Endodermal cell (in vitro differentiated cells): ENCODE measurements at places on chromosomes 4 and X. TPM values are rescaled to one million over a fixed set of nuclear protein-coding genes. Genes with fewer than 3 reads are reported as not detected.

Gene ADH1A
- not detected in 2 replicates for total RNA-seq

Gene GPRASP3
- total RNA-seq, result 7.4 and 8.0 TPM in 2 replicates

Gene TBC1D9
- 18.5 and 22.3 TPM in 2 replicates for total RNA-seq

DNA sequence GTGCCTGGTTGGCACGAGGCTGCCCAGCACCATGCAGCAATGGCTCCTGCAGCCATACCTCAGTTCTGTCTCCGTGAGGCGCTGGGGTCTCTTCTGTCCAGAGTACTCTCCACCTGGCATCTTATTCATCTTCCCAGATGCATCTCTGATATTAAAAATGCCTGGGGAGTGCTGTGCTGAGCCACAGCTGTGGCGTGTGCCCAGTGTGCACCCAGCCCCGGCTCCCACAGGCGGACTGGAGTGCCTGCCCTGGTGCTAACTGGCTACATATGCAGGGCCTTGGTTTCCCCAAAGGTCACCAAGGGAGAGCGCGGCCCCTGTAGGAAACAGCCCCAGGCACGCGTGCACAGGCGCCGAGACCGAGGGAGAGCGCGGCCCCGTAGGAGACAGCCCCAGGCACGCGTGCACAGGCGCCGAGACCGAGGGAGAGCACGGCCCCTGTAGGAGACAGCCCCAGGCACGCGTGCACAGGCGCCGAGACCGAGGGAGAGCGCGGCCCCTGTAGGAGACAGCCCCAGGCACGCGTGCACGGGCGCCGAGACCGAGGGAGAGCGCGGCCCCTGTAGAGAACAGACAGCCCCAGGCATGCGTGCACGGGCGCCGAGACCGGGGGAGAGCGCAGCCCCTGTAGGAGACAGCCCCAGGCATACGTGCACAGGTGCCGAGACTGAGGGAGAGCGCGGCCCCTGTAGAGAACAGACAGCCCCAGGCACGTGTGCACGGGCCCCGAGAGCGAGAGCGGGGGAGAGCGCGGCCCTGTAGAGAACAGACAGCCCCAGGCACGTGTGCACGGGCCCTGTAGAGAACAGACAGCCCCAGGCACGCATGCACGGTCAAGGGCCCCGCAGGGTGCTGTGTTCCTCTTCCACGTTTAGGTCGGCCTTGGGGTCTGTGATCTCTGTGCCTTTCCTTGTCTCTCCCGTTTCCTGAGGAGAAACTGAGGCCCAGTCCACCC, 14.5 kb downstream of the TMEM175 start:
- peak; percentile 42 for DNase-seq

Gene TCEAL2
- total RNA-seq, result 3.5 and 4.5 TPM in 2 replicates

- no peak for DNase-seq
Observed at GRCh38 chr4:78764498-78764961, 11.6 kb upstream of the BMP2K start.

Gene NPY5R
- total RNA-seq, result 3.2 to 5.1 TPM (median 4.6 TPM) in 3 replicates

Gene CSAG1
- not detected in 2 replicates for total RNA-seq

Gene RHOXF1
- 0.37 TPM in 1 of 2 replicates, not detected in the other for total RNA-seq

Gene DRD5
- total RNA-seq, result 0.11 and 0.20 TPM in 2 replicates

Gene SYN1
- 4.9 and 7.3 TPM in 2 replicates for total RNA-seq

Gene MAGEC1
- total RNA-seq, result not detected in 3 replicates

DNA sequence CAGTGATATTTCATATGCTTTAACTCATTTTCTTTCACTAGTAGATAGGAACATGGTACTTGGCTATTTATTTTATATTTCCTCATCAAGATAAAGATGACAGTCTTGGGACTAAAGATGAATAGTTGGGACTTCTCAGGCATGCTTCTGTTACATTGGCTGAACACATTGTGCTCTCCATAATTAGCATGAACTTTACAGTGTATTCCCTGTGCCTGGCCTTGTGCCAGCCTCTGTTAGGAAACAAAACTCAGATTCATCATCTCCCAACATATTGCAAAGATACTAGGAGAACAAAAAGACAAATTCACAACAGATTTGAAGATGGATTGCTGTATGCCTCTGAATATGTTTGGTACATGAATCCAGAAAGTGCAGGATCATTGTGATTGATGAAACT, 26.4 kb downstream of the GRIA2 start:
- no peak for DNase-seq

GRCh38 chr4:113869743-113870375, 108.3 kb upstream of the CAMK2D start:
- DNase-seq, result no peak

DNA sequence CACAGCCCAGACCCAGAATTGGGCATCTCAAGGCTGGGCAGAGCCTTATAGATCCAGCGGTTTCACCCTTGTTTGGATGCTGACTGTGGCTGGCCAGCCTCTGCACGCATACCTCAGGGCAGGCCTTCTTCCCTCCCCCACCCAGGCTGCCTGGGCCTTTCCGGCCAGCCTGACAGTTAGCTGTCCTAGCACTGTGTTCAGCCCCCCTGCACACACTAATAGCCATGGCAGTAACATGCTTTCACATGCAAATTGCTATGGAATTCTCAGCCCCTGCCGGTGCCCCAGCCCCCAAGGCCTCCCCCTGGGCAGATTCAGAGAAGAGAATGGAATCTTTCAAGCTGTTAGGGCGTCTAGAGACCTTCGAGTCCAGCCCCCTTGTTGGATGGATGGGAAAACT, 17.7 kb downstream of the EFNB1 start:
- DNase-seq, result peak; percentile 87

DNA sequence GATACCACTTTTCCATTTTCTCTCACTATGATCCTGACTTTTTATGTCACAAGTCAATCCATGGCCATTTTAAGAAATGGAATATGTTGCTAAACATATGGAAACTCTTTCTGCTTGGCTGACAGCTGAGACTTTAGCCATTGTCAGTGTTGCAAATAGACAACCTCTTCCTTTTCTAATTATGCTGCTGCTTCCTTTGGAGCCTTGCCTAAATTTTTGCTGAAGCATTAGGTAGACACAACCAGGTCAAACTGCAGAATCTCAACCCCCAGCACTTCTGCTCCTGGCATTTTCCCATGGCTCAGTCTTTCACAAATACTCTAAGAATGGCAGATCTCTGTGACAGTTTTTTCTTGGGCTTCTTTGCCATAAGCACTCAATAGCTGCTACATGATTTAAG, 543.3 kb downstream of the GRID2 start:
- DNase-seq, result no peak

DNA sequence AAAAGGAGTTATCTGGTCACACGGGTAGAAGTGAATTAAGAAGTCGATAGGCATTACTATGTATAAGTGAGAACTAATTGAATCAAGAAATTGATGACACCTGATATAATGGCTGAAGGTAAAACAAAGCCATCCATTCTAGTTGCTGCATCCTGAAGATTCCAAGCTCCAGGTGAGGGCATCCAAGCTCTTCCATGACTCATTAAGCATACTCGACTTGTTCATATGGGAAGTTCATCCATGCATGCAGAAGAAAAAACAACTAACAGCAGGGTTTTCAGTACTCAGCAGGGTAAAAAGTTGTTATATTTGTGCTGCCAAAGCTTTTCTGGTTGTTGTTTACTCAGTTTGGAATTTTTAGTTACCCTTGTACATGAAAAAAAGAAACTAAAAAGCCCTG, 508.0 kb upstream of the CXorf51A start:
- DNase-seq, result no peak

GRCh38 chr4:94877973-94878372, 120.2 kb downstream of the BMPR1B start:
- no peak for DNase-seq

GRCh38 chr4:70754470-70754869, 32.7 kb downstream of the RUFY3 start:
- DNase-seq, result no peak

DNA sequence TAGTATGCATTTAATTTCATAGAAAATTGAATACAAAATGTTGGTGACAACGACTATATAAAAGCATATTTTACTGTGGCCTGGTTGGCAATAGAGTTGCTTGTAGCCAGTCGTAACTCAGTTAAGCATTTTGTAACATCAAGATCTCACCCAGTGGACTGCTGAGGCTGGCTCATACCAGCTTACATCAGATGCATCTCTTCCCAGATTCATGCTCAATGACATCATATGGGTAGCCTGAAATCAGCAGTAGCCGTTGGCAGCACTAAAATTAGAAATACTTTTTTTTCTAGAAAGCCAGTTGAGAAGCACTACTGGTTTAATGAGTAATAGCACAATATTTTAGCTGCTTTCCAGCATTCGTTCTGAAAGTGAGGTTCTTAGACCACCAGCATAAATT, 341.2 kb downstream of the TECRL start:
- DNase-seq, result no peak

DNA sequence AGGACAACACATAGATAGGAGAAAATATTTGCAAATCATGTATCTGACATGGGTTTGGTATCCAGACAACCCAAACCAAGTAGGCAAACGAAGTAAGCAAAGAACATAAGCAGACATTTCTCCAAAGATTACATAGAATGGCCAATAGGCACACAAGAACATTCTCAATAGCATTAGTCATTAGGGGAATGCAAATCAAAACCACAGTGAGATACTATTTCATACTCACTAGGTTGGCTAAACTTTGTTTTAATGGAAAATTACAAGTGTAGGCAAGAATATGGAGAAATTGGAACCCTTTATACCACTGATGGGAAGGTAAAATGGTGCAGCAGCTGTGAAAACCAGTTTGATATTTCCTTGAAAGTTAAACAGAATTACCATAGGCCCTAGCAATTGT, 74.7 kb downstream of the CHRNA9 start:
- no peak for DNase-seq

- no peak for DNase-seq
Observed at GRCh38 chr4:14802596-14802995, 199.7 kb upstream of the CPEB2 start.

- no peak for DNase-seq
Observed at GRCh38 chr4:135718019-135718418, 1516.4 kb upstream of the PABPC4L start.
